ENCODE measurements at places on chromosomes 5 and 9. TPM values are rescaled to one million over a fixed set of nuclear protein-coding genes. Genes with fewer than 3 reads are reported as not detected.

Gene SLCO6A1
- polyA plus RNA-seq: not detected

Gene SURF1
- 27.1 TPM for polyA plus RNA-seq

DNA sequence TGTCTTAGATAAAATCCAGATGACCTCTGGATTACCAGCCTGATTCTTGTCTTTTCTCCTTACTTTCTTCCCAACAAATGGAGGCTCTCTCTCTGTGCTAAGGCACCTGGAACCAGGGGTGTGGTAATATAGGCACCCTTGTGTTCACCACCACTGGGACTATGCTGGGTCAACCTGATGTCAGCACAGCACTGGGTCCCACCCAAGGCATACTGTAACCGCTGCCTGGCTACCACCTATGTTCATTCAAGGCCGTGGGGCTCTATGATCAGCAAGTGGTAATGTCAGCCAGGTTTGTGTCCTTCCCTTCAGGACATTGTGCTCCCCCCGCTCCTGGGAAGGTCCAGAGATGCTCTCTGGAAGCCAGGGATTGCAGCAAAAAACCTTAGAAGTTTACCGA is 283.6 kb downstream of the TMEM232 start:
- H3K27ac ChIP-seq: no peak overlapping the region
- no peaks in the 10 kb centered on the region for H3K36me3 ChIP-seq
- no peak overlapping the region for H3K4me3 ChIP-seq

- peaks cover 22% of the 10 kb centered on the region for H3K4me1 ChIP-seq
- no peak overlapping the region for H3K27ac ChIP-seq
- H3K4me3 ChIP-seq: peak overlapping the region; percentile 67
Measured at GRCh38 chr9:98254228-98255060, 1.0 kb downstream of the TBC1D2 start.
